Nephron progenitor cell (in vitro differentiated cells): ENCODE measurements at places on chromosomes 12 and 14.
A peak's percentile ranks its signal among the peaks of the same experiment; 100 is the strongest.

DNA sequence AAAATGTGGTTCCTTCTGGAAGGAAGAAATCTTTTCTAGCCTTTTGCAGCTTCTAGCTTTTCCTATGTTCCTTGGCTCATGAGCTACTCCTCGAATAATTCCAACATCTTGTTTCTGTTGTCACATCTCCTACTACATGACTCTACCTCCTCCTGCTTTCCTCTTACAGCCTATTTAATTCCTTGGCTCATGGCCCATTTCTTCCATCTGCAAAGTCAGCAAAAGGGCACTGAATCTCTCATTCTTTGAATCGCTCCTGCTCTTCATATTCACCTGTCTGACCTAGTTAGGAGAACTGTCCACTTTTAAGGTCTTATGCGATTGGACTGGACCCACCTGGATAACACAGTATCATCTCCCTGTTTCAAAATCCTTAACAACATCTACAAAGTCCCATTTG, 15.8 kb downstream of the PRKD1 start:
- H3K27ac ChIP-seq = no peak overlapping the region
- H3K4me3 ChIP-seq = no peak overlapping the region
- no peaks in the 10 kb centered on the region for H3K27me3 ChIP-seq
- H3K36me3 ChIP-seq = no peaks in the 10 kb centered on the region
- H3K4me1 ChIP-seq = peaks cover 3% of the 10 kb centered on the region

GRCh38 chr12:34021071-34021470, 1.2 kb upstream of the ALG10 start:
- H3K27ac ChIP-seq = no peak overlapping the region
- peaks cover 13% of the 10 kb centered on the region for H3K27me3 ChIP-seq
- peaks cover 8% of the 10 kb centered on the region for H3K36me3 ChIP-seq
- peaks cover 30% of the 10 kb centered on the region for H3K4me1 ChIP-seq

- no peaks in the 10 kb centered on the region for H3K27me3 ChIP-seq
- peaks cover 53% of the 10 kb centered on the region for H3K36me3 ChIP-seq
- peak overlapping the region; percentile 97 for H3K27ac ChIP-seq
- peak overlapping the region; percentile 95 for H3K4me3 ChIP-seq
- peaks cover 30% of the 10 kb centered on the region for H3K4me1 ChIP-seq
These were observed 2.7 kb downstream of the ARID2 start for GRCh38 chr12:45732250-45732649.

GRCh38 chr14:105257464-105257863, 9.1 kb downstream of the BTBD6 start:
- H3K36me3 ChIP-seq = no peaks in the 10 kb centered on the region
- peaks cover 11% of the 10 kb centered on the region for H3K4me1 ChIP-seq
- no peak overlapping the region for H3K27ac ChIP-seq
- DNase-seq = no peak
- no peak overlapping the region for H3K4me3 ChIP-seq
- no peaks in the 10 kb centered on the region for H3K27me3 ChIP-seq

GRCh38 chr12:100608776-100609175, 35.3 kb downstream of the GAS2L3 start:
- peaks cover 20% of the 10 kb centered on the region for H3K36me3 ChIP-seq
- no peaks in the 10 kb centered on the region for H3K27me3 ChIP-seq
- DNase-seq = no peak
- H3K4me1 ChIP-seq = no peaks in the 10 kb centered on the region

- peaks cover 15% of the 10 kb centered on the region for H3K27me3 ChIP-seq
- no peak for DNase-seq
- peak overlapping the region; percentile 28 for H3K4me3 ChIP-seq
- H3K4me1 ChIP-seq = peaks cover 81% of the 10 kb centered on the region
These were observed 1.9 kb downstream of the NFE2 start for GRCh38 chr12:54298904-54299303.

- H3K27me3 ChIP-seq = peaks cover 3% of the 10 kb centered on the region
- DNase-seq = no peak
- no peaks in the 10 kb centered on the region for H3K36me3 ChIP-seq
- no peak overlapping the region for H3K4me3 ChIP-seq
These were observed 135.0 kb upstream of the LRIG3 start for GRCh38 chr12:59055204-59055860.

GRCh38 chr14:83461521-83461920, 1927.9 kb upstream of the SEL1L start:
- no peak overlapping the region for H3K4me3 ChIP-seq
- no peak overlapping the region for H3K27ac ChIP-seq
- peaks cover 5% of the 10 kb centered on the region for H3K36me3 ChIP-seq
- no peak for DNase-seq

DNA sequence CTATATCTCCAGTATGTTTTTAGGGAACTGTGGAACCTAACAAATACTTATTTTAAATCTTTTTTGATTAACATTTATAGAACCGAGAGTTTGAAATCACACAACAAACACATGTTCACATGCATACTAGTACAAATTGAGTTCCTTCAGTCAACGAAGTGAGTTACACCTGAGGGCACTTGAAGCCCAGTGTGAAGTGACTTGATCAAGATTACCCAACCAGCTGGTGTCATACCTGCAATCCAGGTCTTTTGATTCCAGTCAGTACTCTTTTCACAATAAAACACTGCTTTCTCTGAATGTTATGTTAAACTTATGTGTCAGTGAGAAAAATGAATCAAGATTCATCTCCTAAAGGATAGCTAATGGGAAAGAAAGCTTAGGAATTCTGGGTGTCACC, 35.2 kb downstream of the VRK1 start:
- H3K36me3 ChIP-seq = peaks cover 50% of the 10 kb centered on the region
- H3K27me3 ChIP-seq = no peaks in the 10 kb centered on the region
- H3K4me3 ChIP-seq = no peak overlapping the region
- DNase-seq = no peak
- no peak overlapping the region for H3K27ac ChIP-seq

DNA sequence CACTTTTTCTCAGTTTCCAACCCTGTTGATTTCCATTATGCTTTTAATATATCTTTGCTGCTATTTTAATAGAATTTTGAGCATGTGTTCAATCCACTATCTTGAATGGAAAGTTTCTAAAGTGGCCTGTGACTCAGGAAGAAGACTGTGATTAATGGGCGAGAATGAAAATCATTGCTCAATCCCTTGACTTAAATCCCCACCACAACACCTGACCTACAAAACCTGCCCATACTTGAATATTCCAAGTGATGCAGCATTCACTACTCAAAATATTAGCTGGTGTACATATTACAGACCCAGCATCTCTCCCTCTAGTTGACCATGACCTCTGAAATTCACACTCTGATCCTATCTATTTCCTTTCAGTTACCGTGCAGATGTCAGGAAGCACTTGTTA, 1.3 kb upstream of the OAS3 start:
- no peak overlapping the region for H3K27ac ChIP-seq
- H3K4me3 ChIP-seq = no peak overlapping the region
- H3K4me1 ChIP-seq = peaks cover 5% of the 10 kb centered on the region

GRCh38 chr14:91396013-91396660, 21.5 kb downstream of the CCDC88C start:
- peak overlapping the region; percentile 93 for H3K27ac ChIP-seq
- H3K36me3 ChIP-seq = peaks cover 13% of the 10 kb centered on the region
- H3K4me1 ChIP-seq = peaks cover 92% of the 10 kb centered on the region
- peak overlapping the region; percentile 66 for H3K4me3 ChIP-seq

- peaks cover 4% of the 10 kb centered on the region for H3K27me3 ChIP-seq
- H3K4me3 ChIP-seq = peak overlapping the region; percentile 45
- H3K36me3 ChIP-seq = no peaks in the 10 kb centered on the region
- peak overlapping the region; percentile 93 for H3K27ac ChIP-seq
- H3K4me1 ChIP-seq = peaks cover 34% of the 10 kb centered on the region
- DNase-seq = no peak
These were observed 189.1 kb downstream of the ZFP36L1 start for GRCh38 chr14:68603533-68604360.

GRCh38 chr14:87767567-87767901, 225.4 kb downstream of the GALC start:
- H3K27me3 ChIP-seq = peaks cover 7% of the 10 kb centered on the region
- no peaks in the 10 kb centered on the region for H3K36me3 ChIP-seq
- no peak overlapping the region for H3K27ac ChIP-seq
- H3K4me1 ChIP-seq = peaks cover 5% of the 10 kb centered on the region
- H3K4me3 ChIP-seq = no peak overlapping the region

DNA sequence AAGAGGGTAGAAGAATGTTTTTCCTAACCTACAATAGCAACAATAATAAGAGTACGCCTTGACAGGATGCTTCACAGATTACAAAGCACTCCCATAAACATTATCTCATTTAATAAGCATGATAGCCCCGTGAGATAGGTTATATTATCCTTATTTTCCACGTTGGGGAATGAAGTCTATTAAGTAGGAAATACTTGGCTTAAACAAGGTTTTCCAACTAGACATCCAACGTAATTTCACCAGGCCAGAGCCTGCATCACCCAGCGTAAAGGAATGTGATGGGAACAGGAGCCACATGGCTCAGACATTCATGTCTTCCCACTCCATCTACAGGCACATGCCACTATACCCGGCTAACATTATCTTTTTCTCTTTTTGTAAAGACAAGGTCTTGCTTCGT, 223.4 kb upstream of the AMIGO2 start:
- no peak overlapping the region for H3K27ac ChIP-seq
- H3K4me1 ChIP-seq = no peaks in the 10 kb centered on the region
- H3K36me3 ChIP-seq = no peaks in the 10 kb centered on the region
- no peak overlapping the region for H3K4me3 ChIP-seq
- DNase-seq = no peak
